Stimulated activated CD4-positive, alpha-beta T cell treated with anti-CD3 and anti-CD28 coated beads, Interleukin-1b, Interleukin-23, amount 100 ng/mL, for 1 hour (primary cell): ENCODE measurements at places on chromosomes 6 and 20.

DNA sequence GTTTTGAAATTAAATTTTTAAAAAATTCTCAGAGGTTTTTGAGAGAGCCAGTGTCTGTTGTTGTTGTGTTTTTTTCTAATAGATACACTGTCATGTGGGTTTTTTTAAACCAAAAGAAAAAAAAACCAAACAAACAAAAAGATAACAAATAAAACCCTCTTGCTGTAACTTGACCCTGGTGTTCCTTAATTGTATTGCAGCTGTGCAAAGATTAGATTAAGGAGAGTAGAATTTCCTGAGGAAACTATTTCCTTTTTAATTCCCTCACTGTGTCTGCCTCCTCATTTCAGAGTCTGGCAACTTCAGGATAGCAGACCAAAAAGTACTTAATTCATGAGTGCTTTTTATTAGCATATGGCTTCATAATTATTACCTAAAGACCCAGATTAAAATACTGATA, 281.9 kb downstream of the EPM2A start:
- DNase-seq: no peak

DNA sequence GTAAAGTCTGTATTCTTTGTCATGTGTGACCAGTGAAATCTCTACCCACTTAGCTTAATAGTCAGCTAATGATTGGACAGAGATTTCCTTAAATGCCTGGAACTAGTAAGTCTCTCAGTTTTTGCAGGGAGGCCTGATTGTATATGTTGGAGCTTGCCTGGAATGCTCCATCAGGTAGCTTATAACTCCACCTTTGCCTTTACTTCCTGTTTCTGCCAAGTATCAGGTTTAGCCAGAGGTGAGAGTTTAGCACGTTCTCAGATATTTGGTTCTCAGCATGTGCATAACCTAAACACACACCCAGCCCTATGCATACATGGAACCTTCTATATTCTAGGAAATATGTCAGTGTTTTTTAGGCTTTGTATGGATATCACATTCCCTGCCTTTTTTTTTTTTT, 435.3 kb downstream of the CDKAL1 start:
- DNase-seq: no peak

DNA sequence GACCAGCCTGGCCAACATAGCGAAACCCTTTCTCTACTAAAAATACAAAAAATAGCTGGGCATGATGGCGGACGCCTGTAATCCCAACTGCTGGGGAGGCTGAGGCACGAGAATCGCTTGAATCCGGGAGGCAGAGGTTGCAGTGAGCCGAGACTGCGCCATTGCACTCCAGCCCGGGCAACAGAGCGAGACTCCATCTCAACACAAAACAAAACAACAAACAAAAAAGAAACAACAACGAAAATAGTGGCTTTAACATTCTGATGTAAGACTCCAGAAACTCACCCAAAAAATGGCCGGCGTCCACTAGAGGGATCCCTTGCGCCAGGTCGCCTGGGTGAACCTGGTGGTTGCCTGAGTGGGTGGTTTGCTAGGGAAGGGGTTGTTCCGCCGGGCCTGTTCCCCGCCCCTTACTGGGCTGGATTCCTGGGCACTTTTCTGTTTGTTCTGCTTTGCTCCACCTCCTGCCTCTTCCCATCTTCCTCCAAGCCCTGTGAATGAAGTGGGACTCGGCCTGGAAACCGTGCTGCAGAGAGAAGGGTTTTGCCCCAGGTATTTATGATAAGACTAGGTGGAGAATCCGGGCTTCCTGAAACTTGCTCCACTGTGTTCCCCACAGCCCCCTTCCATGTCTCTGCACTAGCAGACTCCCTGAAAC, 1.5 kb downstream of the PABPC1L start:
- DNase-seq: no peak

DNA sequence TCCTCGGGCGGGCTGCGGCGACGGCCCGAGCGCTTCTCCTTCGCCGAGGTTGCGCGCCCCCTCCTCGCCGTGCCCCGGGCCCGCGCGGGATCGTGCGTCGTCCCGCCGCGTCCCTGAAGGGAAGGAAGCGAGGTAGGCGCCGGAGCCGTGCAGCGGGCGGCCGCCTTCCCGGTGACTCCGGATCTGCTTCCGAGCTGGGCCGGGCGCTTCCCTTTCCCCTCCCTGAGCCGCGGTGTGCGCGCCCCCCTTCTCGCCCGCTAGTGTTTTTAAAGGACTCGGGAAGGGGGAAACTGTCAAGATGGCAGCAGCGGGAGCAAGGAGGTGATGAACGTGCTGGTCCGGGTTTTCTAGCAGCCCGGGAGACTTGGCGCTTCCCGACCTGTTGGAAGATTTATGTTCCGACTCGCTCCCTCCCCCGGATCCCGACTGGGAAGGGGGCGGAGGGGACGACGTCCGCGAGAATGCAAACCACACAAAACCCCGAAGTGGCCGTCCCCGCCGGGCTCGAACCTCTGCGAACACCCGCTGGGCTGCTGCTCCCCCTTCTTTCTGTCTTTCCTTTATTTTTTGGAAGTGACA, 744 bp upstream of the FOXO3 start:
- DNase-seq: no peak

DNA sequence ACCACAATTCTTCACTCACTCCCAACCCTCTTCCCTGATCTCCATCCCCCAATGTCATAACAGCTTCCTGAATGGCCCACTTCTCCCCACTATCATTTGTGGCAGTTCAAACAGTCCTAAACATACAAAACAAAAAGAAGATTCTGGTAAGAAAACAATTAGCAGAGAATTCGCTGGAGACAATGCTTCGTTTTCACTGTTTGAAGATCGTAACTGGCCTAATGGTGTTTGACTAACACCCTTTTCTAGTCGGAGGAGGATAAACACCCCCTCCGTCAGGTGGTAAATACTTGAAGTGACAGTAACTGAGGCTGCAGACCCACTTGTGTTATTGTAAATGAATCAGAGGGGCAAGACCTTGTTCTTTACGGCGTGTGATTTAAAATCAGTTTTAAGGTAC, 3.8 kb downstream of the EYA2 start:
- DNase-seq: no peak

- DNase-seq: no peak
Measured at GRCh38 chr6:46356543-46356942, 134.7 kb downstream of the RCAN2 start.

DNA sequence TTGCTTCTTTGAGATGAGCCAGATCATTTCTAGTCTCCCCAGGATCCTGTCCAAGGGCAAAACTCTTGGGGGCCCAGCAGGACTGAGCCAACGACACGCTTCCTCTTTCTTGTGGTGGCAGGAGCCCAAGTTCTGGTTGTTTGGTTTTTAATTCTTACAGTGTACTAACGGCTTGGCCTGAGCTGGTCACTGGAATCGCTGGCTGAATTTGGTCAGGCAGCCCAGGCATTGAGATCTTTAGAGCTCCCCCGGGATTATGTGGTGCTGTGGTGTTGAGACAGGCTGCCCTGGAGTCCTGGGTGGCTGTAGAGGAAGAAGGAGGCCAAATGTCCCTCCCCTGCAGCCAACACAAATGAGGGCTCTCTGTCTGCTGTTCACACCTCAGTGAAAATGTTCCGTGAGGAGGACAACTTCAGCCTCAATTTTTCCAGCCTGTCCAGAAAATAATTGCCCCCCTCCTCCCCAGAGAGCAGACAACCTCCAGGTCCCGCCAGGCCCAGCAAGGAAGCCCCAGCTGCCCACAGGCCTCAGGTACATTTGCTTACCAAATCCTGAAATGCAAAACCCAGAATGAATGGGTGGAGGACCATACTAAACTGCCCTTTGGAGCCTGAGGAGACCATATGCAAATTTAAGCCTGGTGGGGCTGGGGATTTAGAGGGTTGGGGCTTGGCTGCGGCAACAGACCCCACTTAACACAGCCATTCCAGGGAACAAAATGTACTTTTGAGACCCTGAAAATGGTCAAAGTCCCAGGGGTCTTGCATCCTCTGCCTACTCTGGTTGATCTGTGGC, 23.6 kb downstream of the BNIP5 start:
- no peak for DNase-seq

GRCh38 chr6:140414966-140415620, 1040.6 kb upstream of the CITED2 start:
- DNase-seq: no peak

- no peak for DNase-seq
Measured at GRCh38 chr6:34576286-34576955, 20.3 kb upstream of the SPDEF start.

DNA sequence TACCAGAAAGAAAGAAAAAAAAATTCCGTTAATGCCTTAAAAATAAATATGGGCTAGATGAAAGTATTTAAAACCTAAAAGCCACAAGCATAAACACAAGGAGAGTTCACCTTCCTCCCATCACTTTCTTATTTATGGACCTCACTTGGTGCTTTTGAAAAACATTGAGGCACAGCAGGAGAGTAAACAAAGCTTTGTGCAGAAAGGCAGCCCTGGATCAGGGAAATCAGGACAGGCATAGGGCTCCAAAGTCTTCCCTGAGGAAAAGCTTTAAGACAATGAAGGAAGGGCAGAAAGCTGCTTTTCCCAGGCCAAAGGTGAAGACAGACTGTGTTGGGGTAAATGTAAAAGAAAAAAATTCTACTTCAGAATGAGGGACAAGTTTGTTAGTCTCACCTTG, 207.9 kb downstream of the CLVS2 start:
- DNase-seq: no peak

DNA sequence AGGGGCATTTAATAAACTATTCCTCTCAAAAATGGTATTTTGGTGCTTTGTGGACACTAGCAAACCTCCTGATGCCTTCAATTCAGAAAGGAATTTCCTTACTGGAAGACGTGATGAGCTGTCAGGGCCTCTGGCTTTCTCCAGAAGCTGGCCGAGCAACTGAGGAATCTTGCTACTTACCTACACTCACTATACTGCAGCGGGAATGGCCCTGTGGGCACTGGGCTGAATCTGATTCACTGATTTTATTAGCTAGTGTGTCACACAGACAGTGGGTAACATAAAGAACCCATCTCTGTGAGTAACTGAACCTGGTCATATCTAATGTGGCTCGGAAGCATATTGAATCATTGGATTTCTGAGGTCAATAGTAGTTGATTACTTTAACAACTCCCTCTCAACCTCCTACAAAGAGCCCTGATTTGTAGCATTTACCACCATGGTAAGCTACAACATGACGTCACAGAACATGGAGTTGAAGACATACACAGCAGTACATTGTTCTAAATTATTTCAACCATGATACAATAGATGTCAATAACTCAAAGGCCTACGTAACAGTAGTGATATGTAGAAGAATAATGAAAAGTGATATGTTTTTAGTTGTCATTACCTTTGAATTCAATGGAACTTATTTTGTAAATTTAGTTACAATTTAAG, 232.1 kb downstream of the SYNE1 start:
- DNase-seq: no peak

- no peak for DNase-seq
Measured at GRCh38 chr20:7841291-7841970, 98.8 kb downstream of the HAO1 start.

DNA sequence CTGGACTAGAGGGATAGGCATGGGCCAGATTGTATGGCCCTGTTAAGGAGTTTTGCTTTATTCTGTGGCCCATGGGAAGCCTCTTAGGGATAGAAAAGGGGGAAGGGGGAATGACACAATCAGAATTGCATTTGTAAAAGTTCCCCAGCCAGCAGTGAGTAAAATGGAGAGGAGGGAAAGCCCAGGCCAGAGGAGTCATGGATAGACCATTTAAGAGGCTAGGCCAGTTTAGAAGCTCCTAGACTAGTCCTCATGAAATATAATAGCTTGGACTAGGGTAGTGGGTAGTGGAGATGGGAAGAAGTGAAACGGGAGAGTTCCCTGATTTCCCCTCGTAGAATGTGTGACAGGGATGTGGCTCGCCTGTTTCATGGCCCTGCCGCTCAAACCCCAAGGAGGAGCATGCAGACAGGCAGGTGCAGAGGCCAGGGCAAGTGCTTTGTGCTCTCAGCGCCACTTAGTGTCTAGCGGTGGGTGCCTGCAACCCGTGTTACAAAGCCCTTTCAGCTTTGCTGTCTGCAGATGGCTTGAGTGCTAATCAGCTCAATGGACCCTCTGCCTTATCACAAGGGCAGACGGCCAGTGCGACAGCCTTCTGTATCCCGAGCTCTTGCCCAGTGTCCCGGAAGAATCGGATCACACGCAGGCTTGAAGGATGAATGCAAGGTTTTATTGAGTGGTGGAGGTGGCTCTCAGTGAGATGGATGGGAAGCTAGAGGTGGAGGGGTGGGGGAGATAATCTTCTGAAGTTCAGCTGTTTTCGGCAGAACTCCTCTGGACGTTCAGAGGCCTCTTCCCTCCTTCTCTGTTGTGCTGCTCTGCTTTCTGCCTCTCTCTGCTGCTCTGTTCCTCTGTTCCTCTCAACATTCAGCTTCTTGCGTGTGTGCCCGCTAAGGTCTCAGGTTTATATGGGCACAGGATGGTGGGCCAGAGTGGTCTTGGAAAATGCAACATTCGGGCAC, 141.1 kb downstream of the CEP57L1 start:
- no peak for DNase-seq

- DNase-seq: no peak
Measured at GRCh38 chr6:149701714-149702113, 16.2 kb downstream of the LATS1 start.

DNA sequence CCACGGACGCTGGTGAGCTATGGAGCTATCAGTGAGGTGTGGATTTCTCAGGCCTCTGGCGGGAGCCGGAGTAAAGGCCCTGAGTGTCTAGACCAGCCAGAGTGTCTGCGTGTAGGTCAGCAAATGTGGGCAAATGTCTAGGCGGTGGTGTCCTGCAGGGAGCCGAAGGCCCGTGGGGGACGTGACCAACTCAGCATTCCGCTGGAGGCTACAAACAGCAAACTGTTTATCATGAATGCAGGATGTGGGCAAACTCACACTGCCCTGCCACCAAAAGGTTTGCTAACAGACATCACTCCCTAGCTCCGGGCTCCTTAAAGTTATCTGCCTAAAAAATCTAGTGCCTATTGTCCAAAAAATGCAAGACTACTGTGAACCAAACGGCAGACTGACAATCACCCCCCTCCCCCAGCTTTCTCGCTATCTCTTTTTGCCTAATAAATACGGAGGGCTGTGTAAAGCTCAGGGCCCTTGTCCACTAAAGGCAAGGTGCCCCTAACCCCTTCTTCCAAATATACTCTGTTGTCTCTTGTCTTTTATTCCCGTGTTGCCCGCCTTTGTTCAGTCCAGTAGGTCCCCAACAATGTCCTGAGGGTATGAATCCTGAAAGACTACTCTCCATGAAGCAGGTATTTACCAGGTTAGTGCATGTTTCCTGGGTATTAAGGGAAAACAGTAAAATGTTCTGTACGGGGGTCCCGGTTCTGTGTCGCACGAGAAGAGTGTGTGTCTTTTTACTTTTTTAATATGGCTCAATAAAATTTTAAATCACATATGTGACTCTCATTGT, 29.0 kb upstream of the AFDN start:
- no peak for DNase-seq

- peak; percentile 82 for DNase-seq
Measured at GRCh38 chr20:23350196-23350903, at the start of gene NXT1. NXT1 (plus strand) TSS chr20:23350791; CDS start chr20:23354042, 3,251 bp downstream.
